ENCODE measurements at places on chromosomes 16 and 17.

DNA sequence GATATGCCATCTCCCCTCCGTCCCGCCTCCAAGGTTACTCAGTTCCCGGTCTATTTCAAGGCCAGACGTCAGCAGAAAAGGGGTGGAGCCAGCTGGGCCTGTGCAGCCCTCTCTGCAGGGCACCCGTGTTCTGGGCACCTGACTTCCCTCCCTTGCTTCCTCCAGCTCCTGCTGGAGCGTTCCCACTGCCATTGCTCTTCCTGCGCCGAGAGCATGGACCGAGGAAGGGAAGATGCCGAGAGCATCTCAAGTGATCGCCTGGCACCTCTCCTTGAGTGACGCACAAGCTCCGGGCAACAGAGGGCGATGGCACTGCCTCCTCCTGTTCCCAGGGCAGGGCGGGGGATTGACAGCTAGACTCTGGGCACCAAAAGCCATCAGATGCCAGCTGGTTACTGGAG lies 29.4 kb upstream of the NAT9 start:
- DNase-seq: no peak

- DNase-seq: no peak
Measured at GRCh38 chr17:66233023-66233753, 4.0 kb upstream of the APOH start.

- no peak for DNase-seq
Measured at GRCh38 chr17:48295362-48296288, 134.4 kb downstream of the SKAP1 start.

- DNase-seq: no peak
Measured at GRCh38 chr16:57007050-57007449, 17.7 kb downstream of the NLRC5 start.

GRCh38 chr17:66165537-66166123 lies 26.3 kb downstream of the CEP112 start:
- DNase-seq: no peak

GRCh38 chr17:67390006-67390645 lies 13.0 kb downstream of the PITPNC1 start:
- no peak for DNase-seq

- no peak for DNase-seq
Measured at GRCh38 chr17:37643869-37644268, 623 bp upstream of the DDX52 start.

DNA sequence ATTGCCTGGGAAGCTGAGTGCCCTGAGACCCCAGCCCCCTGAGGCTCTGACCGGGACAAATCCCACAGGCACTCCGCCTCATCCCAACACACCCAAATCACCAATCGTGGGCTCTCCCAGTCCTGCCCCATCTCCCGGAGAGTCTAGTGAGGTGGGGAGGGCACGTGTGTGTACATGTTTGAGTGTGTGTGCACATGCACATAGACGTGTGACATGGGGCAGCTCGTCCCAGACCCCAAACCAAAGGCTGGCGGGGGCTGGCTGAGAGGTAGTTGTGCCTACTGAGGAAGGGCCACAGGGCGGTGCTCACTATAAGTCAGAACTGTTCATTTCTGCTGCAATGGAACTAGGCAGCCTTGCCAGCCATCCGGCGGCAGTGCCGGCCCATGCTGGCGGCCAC lies 8.6 kb downstream of the SNAI3 start:
- no peak for DNase-seq

- no peak for DNase-seq
Measured at GRCh38 chr16:79808731-79809130, 208.2 kb upstream of the MAF start.

GRCh38 chr16:982145-983043 lies 824 bp downstream of the SOX8 start:
- peak; percentile 59 for DNase-seq

DNA sequence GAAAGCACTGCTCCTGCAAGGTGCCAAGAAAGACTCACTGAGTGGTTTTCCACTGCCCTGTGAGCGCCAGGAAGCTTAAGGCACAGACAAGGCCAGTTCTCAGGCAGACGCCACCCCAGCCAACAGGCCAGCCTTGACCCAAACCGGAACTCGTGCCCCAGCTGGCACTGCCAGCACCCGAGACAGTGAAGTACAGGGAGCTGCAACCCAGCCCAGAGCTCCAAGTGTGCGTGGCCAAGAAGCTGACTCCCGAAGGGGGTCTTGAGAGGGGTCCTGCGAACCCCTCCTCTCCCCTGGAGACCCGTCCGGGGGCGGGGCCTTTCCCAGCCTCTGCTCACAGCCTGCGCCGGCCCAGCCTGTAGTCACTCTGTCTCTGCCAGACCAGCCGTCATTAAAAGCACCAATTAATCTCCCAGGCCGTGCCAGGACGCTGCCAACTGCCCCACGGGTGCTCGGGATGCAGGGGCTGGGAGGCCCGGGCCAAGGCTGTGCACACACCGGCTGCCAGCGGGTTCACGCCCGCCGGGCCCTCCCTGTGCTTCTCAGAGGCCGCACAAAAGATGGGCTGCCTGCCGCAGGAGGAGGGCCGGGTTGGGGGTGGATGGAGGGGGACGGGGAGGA lies 4.4 kb upstream of the SOX8 start:
- no peak for DNase-seq

GRCh38 chr16:68257906-68258800 lies 6.2 kb upstream of the SLC7A6 start:
- no peak for DNase-seq

DNA sequence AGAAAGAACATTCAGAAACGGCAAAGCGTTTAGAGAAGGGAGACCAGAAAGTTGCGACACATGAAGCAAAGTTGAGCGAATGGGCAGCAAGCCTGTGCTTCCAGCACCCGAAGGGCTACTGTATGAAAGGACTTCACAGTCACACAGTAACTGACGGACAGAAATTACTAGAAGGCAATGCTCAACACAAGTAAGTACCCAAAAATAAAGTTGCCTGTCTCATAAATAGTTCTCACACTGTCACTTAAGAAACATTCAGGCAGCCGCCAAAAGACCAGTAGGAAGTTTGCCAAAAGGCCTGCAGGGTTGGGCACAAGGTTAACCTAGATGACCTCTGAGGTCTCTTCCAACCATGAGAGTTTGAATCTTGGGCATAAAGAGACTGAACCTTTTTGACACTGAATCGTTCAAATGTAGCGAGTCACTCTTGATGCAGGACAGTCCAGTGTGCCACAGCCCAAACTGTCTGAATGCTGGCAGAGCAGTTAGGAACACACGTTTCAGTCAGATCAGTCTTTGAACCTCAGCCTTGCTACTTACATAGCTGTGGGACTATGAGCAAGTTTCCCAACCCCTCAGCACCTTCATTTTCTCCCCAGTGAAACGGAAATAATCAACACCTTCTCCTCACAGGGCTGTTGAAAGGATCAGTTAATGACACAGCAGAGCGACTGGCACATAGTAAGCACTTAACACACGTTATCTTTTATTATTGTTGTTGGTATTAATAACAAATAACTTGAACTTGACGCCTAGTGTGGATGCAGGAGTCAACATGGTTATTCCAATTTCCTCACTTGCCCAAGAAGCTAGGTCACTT lies 10.4 kb downstream of the NCBP3 start:
- DNase-seq: no peak

DNA sequence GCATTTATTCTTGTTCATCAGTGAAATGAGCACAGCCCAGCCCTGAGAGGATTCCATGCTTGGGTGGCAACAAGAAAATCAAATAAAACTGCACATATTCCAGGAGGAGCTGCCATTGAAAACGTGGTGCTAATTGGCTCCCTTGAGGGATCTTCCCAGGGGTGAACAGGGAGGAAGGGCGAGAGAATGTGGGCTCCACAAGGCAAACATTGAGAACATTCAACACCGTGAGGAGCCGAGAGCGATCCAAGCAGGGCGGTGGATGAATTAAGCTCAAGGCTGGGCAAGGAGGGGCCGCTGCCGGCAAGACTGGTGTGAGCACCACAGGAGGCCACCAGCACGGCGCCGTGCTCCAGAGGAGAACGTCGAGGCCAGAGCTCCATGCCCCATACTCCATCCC lies 166.9 kb downstream of the C16orf95 start:
- DNase-seq: no peak

- no peak for DNase-seq
Measured at GRCh38 chr17:10136258-10136981, 62.0 kb downstream of the GAS7 start.

GRCh38 chr17:77308861-77309726 lies 168.3 kb downstream of the SEC14L1 start:
- no peak for DNase-seq

GRCh38 chr17:44171931-44172455 lies 1.5 kb downstream of the ASB16 start:
- DNase-seq: no peak

- DNase-seq: no peak
Measured at GRCh38 chr16:30066761-30067583, 1.4 kb downstream of the ALDOA start.
